ENCODE measurements at places on chromosomes 4 and X. TPM values are rescaled to one million over a fixed set of nuclear protein-coding genes. Genes with fewer than 3 reads are reported as not detected.
A peak's percentile ranks its signal among the peaks of the same experiment; 100 is the strongest.

COL4A6 gene
- total RNA-seq, result 0.27 TPM

- DNase-seq, result peak; percentile 80
Measured at GRCh38 chrX:46758956-46759644, at the start of gene SLC9A7. Gene SLC9A7 (minus strand): TSS chrX:46759118. CDS start chrX:46759029, 89 bp downstream.

GRCh38 chr4:171118091-171118490 lies 695.1 kb upstream of the GALNTL6 start:
- DNase-seq, result no peak

SPACA5B gene
- total RNA-seq, result not detected

GRCh38 chrX:39201305-39201990 lies 400.2 kb downstream of the MID1IP1 start:
- DNase-seq, result no peak

GRCh38 chr4:173212379-173212778 lies 43.8 kb downstream of the GALNT7 start:
- no peak for DNase-seq

DNA sequence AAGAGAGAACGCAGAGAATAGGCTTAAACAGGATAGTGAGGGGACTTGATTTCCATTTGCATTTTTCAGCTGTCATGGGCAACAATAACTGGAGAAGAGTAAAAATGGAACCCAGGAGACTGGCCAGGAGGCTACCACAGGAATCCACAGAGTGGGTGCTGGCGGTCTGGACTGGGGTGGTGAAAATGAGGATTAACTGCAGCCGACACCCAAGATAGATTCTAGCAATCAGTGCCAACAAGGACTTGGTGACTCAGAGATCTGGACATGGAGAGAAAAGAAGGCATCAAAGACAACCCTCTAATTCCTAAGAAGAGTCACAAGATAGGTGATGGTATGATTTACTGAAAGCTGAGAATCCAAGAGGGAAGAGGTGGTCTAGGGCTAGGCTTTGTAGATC lies 102.8 kb downstream of the ATP8A1 start:
- peak; percentile 7 for DNase-seq

EFHC2 gene
- total RNA-seq, result 0.21 TPM

DNA sequence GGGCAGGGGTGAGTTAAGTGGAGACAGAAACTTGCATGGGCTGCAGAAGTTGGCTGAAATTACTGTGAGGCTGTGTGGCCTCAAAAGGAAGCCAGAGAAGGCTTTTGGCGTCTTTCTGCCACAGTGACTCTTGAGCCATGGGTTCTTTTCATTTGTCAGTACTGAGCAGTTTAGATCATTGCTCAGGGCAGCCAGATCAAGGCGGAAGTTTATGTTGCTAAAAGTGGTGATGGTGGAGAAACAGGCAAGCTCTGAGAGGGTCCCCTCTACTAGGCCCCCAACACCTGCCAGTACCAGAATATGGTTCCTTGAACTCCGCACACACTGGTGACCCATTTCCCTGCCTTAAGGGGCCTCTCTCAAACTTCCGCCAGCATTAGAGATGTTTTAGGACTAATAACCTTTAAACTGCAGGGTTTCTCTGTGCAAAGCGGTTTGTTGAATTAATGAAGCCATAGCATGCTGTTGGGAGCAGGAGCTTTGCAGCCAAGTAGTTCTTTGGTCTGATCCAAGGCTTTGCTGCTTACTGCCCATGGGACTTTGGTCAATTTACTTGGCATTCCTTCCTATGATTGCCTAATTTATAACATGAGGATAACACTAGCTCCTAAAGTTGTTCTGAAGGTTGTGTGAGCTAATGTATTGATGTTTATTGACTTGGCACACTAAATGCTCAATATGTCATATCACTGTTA lies 34.5 kb downstream of the RNF175 start:
- no peak for DNase-seq

DNA sequence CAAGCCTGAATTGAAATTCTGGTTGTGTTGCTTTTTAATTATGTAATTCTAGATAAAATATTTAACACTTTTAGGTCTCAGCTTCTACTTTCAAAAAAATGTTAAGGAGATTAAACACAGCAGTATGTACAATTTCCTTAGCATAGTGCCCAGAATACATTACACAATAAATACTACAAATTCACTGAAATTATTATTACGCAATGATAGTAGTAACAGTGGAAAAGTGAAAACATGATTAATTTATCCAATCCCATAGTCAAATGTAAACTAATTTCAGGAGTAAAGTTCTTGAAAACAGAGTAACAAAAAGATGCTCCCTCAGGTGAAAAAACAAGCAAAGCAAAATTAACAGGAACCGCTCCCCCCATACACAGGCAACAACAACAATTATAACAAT lies 1915.4 kb downstream of the STIM2 start:
- DNase-seq, result no peak

Measured in myocyte (in vitro differentiated cells).